ENCODE measurements at places on chromosomes 13 and 19.

DNA sequence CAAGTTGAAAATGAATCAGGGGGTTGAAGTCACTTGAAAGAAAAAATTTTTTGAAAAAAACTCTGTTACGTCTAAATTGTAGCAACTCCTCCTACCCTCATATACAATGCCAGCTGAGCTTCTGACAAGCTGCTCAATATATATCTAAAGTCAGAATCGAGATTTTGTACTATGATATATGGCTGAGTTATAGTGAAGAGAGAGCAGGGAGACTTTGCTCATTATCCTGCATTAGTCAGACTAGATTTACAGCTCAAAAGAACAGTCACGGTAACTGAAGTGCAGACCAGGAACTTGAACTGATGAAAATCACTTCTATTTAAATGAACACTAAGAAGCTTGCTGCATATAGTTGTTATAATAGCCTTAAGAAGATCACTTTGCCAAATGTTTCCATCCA is 153.1 kb downstream of the LACC1 start:
- no peak for DNase-seq

DNA sequence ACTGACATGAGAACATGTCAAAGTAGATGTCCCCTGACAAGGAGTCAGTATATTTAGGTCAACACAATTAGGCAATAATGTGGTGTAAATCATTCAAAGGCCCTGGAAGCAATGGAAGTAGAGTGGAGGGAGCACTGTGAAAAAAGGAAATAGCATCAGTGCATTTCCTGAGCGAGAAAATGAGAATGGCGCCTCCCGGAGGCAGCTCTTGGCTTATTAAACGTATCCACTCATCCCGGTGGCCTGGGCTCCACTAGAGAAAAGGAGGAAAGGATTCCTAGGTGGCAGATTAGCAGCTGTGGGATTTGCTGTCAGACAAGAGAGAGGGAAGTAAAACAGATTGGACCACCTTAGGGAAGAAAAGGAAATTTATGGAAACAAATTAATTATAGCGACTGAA is 173.7 kb upstream of the TMTC4 start:
- DNase-seq = no peak

DNA sequence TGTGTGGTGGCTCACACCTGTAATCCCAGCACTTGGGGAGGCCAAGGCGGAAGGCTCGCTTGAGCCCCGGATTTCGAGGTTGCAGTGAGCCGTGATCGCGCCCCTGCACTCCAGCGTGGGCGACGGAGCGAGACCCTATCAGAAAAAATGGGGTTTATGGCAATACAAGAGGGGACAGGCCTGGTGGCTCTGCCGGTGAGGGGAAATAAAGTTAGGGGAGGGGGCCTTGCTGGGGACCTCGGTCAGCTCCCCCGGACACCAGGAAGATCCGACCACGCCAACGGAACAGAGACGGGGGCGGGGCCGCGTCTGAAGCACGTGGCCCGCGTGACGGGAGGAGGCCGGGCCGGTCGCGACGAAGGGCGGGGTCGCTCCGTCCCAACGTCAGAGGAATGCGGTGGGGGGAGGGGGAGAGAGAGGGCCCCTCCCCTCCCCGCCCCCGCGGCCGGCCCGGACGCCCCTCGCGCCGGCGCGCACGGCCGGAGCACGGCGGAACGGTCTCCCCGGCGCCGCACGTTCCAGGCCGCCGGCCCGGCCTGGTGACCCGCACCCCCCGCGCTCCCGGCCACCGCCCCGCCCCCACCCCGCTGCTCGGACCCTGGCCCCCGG is 1.9 kb upstream of the HNRNPL start:
- DNase-seq = peak; percentile 96

GRCh38 chr13:85887406-85887805 is 88.2 kb upstream of the SLITRK6 start:
- no peak for DNase-seq

DNA sequence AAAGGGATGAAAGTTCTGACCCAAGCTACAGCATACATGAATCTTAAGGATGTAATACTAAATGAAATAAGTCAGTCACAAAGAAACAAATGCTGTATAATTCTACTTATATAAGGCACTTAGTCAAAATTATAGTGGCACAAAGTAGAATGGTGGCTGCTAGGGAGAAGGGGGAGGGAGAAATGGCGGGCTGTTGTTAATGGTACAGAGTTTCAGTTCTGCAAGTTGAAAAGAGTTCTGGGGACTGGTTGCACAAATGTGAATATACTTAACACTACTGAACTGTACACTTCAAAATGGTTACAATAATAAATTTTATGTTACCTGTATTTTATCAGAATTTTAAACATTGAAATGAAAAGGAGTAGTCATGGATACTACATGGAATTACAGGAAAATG is 48.9 kb upstream of the CLDN10 start:
- DNase-seq = no peak

DNA sequence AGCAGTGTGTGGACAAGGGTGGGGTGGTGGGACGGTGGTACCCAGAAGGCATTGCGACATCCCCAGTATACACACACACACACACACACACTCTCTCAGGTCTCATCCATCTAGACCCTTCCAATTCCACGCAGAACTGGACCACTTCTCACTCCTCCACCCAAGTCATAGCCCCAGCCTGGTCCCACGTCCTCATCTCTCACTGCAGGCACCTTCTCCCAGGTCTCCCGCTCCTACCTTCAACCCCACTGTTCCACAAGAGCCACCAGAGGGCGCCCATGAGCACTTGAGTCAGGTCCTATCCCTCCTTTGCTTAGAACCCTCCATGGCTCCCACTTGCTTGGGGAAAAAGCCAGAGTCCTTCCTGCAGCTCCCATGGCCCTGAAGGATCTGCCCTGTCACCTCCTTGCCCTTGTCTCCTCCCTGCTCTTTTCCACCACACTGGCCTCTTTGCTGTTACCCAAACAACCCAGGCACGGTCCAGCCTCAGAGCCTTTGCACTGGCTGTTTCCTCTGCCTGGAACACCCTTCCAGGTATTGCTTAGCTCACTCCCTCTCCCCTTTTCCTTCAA is 62.6 kb downstream of the IER2 start:
- DNase-seq = peak; percentile 91

DNA sequence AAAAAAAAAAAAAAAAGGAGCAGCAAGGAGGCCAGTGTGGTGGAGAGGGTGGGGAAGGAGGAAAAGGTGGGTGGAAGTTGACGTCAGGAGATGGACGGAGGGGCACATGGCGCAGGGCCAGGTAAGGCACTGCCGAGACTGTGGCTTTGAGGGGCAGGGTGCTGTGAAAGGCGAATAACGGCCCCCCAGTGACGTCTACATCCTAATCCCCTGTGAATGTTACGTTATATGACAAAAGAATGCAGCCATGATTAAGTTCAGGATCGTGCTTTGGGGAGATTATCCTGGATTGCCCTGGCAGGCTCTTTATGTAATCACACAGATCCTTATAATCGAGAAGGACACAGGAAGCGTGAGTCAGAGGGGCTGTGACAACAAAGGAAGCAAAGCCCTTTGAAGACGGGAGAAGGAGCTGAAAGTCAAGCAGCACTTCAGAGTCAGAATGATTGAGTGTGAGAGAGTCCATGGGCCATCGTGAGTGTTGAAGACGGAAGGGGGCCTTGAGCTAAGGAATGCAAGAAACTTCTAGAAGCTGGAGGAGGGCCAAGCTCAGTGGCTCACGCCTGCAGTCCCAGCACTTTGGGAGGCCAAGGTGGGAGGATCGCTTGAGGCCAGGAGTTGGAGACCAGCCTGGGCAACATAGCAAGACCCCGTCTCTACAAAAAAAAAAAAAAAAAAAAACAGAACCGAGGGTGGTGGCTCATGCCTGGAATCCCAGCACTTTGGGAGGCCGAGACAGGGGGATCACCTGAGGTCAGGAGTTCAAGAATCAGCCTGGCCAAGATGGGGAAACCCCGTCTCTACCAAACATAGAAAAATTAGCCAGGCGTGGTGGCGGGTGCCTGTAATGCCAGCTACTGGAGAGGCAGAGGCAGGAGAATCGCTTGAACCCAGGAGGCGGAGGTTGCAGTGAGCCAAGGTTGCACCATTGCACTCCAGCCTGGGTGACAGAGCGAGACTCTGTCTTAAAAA is 13.8 kb upstream of the CEACAM16 start:
- DNase-seq = no peak

GRCh38 chr13:94664889-94665288 is 47.5 kb downstream of the SOX21 start:
- DNase-seq = no peak

All from activated effector memory CD4-positive, alpha-beta T cell treated with anti-CD3 and anti-CD28 coated beads, Interleukin-2, amount 50 U/mL, for 16 hours (primary cell).